ENCODE measurements at places on chromosomes 2 and 18. TPM values are rescaled to one million over a fixed set of nuclear protein-coding genes. Genes with fewer than 3 reads are reported as not detected.
A peak's percentile ranks its signal among the peaks of the same experiment; 100 is the strongest.

GRCh38 chr2:226622484-226622883, 177.1 kb downstream of the IRS1 start:
- DNase-seq, result no peak

- no peak for DNase-seq
Observed at GRCh38 chr2:28341208-28341891, 51.3 kb upstream of the FOSL2 start.

DNA sequence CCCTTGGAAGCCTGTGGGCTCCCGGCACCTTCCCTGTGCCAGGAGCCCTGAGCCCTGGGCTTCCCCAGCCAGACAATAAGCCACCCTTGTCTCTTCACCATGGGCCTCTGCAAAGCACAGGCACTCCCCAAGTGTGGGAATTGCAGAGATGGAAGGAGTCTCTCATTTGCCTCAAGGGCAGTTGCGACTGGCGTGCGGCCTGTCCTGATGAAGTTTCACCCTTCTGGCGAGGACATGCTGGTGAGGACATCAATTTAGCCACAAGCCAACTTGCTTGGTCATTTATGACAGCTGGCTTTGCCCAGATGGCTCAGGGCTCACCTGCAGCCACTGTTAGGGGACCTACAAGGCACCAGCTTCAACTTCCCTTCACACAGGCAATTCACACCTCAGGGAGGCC, 180.2 kb downstream of the ANAPC1 start:
- DNase-seq, result no peak

DNA sequence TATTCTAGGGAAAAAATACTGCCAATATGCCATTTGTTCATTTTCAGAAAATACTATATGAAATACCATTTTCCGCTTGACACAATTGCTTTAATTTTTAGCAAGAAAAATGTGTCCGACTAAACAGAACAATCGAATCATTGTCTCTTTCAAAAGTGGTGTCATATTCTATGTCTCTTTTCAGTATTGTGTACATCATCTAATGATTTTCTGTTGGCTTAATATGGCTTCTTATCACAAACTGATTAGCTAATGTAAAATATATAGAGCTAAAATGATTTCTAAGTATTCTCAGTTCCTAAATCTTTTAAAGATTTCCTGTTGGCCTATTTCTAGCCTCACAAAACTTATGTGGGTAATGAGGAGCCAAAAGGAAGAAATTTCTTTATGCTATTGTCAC, 436.6 kb downstream of the LRRTM4 start:
- no peak for DNase-seq

DNA sequence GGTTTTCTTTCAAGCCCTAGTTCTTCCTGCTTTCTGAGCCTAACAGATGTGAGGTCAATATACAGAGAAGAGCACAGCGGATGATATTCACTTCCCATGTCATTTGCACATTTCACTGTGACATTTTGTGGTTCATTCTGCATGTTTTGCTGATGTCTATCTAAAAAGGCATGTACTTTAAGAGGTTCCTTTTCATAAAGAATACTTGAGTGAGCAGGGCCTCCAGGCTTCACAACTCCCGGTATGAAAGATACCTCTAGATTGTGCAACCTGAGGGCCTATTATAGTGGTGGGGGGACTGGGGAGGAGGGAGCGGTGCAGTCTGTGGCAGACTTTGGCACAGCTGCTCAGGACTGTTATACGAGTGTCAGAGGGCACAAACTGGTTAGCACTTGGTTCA, 54.6 kb downstream of the CPO start:
- DNase-seq, result no peak

DNA sequence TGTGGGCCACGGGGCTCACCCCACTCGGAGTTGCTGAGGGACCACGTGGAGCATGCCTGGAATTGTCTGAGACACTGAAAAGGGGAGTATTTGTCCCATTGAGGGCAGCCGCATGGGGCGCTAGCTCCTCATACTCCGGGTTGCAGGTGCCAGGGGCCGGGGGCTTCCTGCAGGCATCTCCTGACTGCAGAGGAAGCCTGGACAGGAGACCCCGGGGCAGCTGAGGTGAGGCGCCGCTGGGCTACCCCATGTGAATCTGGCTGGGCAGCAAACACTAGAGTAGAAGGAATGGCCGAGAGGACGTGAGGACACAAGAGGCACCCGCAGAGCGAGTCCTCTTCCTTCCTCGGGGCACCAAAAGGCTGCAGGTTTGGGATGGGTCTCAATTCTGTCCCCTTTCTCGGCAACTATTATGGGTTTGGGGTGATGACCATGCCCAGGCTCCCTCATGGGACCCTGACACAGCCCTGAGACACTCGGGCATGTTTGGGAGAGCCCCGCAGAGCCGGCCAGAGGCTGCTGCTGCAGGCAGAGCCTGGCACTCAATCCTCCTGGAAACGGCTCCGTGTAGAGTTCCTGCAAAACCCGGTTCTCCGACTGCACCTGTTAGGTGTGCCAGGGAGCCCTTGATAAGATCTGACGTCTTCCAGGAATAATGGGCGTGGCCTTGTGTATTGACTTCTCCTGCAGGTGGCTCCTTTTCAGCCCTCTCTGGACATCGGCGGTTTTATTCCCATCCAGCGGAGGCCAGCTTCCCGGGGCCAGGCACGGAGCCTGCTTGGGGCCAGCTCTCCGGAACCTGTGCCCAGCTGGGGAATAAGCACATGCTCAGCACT, 77.0 kb downstream of the CTIF start:
- no peak for DNase-seq

DNA sequence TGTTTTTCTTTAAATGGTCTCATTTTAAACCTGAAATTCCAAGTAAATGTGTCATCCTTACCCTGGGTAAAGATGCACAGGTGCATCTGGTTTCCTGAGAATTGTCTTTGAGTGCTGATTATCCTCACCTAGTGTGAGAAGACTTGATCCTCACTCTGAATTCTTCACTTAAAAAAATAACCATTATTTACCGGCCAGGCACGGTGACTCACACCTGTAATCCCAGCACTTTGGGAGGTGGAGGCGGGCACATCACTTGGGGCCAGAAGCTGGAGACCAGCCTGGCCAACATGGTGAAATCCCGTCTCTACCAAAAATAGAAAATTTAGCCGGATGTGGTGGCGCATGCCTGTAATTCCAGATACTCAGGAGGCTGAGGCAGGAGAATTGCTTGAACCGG, 9.9 kb upstream of the WNT6 start:
- no peak for DNase-seq

DNA sequence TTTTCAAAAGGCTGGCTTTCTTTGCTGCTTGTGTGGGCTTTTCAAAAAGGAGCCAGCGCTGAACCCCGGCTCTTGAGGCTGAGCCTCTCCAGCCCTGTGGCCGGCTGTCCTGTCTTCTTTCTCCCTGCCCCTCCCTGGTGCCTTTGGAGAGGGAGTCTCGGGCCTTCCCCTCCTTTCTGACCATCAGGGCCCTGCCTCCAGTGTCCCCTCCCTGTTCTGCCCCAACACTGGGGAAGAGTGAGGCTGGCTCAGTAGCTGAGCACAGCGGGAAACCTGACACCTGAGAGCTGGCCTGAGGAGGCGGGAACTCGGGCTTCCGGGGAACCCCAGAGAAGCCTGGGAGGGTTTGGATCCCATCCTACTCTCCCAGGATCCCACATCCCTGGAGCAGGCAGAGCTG, 232.1 kb downstream of the LOXHD1 start:
- DNase-seq, result no peak

GRCh38 chr18:7370802-7371201, 139.9 kb downstream of the LRRC30 start:
- peak; percentile 78 for DNase-seq

DNA sequence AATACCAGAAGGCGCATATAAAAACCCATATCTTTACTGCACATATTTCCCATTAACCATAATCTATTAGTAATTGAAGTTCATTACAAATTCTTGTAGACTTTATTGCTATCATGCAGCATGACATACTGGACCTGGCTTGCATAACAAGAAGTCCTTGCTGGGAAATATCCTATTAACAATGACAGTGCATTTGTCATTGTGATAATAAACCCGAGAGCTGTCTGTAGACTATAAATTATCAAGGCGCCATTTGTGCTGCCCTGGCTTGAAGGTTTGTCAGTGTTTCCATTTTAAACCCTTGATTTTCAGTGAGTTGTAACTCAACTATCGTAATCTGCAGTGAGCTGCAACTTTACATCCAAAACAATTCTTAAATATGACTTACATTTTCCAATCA, 59.0 kb downstream of the HNMT start:
- DNase-seq, result no peak

DNA sequence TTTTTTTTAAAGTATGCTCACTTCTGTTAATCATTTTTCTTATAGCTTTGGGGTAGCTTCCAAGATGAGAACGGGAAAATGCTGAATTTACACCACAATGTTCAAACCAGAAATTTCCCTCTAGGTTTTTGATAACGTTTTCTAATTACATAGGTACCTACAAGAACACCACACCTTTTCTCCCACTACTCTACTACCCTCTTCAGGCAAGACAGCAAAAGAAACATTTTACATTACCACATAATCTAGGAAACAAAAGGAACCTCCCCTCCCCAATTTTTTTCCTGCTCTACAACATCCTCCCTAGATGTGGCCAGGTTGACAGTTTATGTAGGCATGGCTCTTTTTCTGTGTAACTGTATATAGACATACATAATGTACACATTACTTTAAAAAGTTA, 32.4 kb downstream of the NDUFAF7 start:
- no peak for DNase-seq

DNA sequence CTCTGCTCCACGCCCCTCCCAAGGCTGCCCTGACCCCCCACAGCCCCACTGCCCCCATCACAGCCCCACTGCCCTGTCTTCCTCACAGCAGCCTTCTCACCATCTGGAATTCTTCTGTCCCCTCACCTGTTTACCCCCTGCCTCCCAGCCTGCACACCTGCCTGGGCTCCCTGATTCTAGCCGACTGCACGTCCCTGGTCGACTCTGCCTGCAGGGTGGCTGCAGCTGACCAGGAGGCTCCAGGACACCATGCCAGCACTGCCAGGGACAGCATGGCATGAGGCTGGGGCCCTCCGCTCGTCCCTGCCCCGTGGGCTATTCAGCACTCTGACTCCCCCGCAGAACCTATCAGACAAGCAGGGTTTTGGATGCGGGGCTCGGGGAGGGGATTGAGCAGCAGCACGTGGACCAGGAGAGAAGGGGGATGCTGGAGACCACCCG, 254.1 kb downstream of the HDAC4 start:
- DNase-seq, result no peak

DNA sequence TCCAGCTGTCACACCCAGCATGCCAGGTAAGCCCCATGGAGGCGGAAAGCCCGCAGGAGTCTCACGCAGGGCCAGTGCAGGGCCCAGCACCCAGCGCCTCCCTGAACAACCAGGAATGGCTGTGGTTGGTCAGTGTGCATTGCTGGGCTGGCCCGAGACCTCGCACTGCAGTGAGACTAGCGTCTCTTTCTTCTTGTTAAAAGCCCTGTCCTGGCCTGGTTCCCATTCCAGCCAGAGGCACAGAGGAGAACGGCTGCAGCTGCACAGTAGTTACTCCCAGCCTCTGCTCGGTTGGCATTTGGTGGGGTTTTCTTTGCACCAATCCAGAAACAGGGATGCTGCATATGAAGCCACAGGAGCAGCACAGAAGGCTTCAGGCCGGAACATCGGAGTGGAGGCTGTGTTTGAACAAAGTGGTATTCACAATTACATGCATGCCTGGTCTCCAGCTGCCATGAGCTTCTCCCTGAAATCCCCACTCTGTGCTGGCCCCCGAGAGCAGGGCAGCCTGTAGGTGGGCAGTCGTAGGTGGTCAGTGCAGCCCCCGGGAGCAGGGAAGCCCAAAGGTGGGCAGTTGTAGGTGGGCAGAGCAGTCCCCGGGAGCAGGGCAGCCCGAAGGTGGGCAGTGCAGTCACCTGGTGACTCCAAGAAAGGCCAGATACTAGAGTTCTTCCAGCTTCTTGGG, 163.7 kb upstream of the PXDN start:
- no peak for DNase-seq

GRCh38 chr2:54787755-54788366, 64.4 kb downstream of the EML6 start:
- DNase-seq, result no peak

DNA sequence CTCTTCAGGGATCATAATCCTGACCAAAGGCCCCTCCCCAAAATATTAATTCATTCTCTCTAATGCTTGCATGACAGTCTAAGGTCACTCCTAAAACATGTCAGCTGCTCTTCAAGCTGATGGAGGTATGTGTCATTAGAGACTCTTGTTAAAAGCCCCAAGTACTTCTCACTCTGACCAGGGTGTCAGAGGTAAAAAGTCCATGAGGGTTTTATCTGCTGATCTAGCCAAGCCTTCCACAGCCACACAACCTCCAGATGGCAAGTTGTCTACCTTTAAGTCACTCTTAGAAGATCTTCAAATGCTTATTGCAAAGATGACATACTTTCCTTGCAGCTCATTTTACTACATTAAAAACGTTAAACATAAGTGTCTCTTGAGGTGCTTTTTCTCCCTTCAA, 83.6 kb upstream of the ETAA1 start:
- no peak for DNase-seq

DNA sequence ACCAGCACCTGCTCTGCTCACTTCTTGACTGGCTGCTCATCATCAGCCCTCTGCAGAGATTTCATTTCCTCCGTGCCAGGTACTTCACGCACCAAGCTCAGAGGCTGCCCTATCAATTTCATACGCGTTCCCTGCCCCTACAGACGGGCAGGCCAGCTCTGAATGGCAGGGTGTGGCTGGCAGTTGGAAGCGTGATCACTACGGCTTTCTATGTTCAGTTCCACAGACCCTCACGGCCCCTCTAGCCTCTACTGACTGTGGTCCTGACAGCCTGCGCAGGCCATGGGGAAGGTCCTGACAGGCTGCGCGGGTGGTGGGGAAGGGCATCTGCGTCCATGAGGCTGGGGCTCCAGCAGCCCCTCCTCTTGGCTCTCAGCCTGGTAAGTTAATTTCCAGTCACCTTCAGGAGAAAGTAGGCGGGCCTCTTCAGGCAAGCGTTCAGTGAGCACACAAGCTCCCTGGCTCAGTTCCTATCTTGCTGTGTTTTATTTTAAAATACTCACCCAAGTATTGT, 154.8 kb downstream of the ZNF236 start:
- no peak for DNase-seq

- DNase-seq, result no peak
Observed at GRCh38 chr2:194745557-194746146, 911.4 kb upstream of the SLC39A10 start.

GRCh38 chr2:48406116-48406515, 123.8 kb upstream of the STON1 start:
- no peak for DNase-seq

ARMC9 gene
- total RNA-seq, result 2.3 TPM

GREB1 gene
- total RNA-seq, result 8.2 TPM

DNAH7 gene
- total RNA-seq, result 0.25 TPM

ALPG gene
- total RNA-seq, result not detected

TRIP12 gene
- 194 TPM for total RNA-seq

FNDC4 gene
- total RNA-seq, result 1.8 TPM

NCKAP1 gene
- 141 TPM for total RNA-seq

ICA1L gene
- total RNA-seq, result 6.9 TPM

CYP26B1 gene
- total RNA-seq, result 4.2 TPM

MYL12A gene
- 1,328 TPM for total RNA-seq

Data from left ventricle myocardium superior (tissue), 1 donor.